A549 treated with RU486 at 1 μM for 4 hours (cell line): ENCODE measurements at places on chromosomes 6 and 20. TPM values are rescaled to one million over a fixed set of nuclear protein-coding genes. Genes with fewer than 3 reads are reported as not detected.

The RCAN2 gene
- total RNA-seq = not detected in 5 replicates

The RSPO3 gene
- 86.4 to 127 TPM (median 99.4 TPM) in 5 replicates for total RNA-seq

The CDH4 gene
- 5.7 to 9.4 TPM (median 7.8 TPM) in 5 replicates for total RNA-seq

The KIF16B gene
- total RNA-seq = 11.7 to 14.2 TPM (median 13.8 TPM) in 5 replicates

The CLPSL2 gene
- total RNA-seq = 0.50 to 1.4 TPM (median 1.3 TPM) in 4 of 5 replicates, not detected in the other

The GPX6 gene
- total RNA-seq = not detected in 5 replicates

The PTGIS gene
- 0.07 TPM in 2 of 5 replicates, not detected in the others for total RNA-seq

The FNDC11 gene
- total RNA-seq = 0.18 to 0.29 TPM (median 0.22 TPM) in 4 of 5 replicates, not detected in the other

The MCHR2 gene
- total RNA-seq = not detected in 5 replicates

The CLDN20 gene
- total RNA-seq = not detected in 5 replicates

The CAP2 gene
- 12.2 to 15.0 TPM (median 12.9 TPM) in 5 replicates for total RNA-seq

The SIRPA gene
- total RNA-seq = 25.2 to 32.2 TPM (median 27.7 TPM) in 5 replicates

The C6orf58 gene
- total RNA-seq = 0.13 to 0.33 TPM (median 0.13 TPM) in 3 of 5 replicates, not detected in the others

The MDFI gene
- 0.55 to 0.85 TPM (median 0.74 TPM) in 5 replicates for total RNA-seq

The MUC21 gene
- total RNA-seq = not detected in 5 replicates

The ELOVL2 gene
- total RNA-seq = 3.7 to 7.6 TPM (median 7.6 TPM) in 5 replicates

The SIRPD gene
- total RNA-seq = not detected in 5 replicates

The ZNF165 gene
- 0.96 to 1.4 TPM (median 1.1 TPM) in 5 replicates for total RNA-seq

The HLA-DMA gene
- total RNA-seq = 2.7 to 3.1 TPM (median 3.0 TPM) in 5 replicates

The GSTA2 gene
- total RNA-seq = not detected in 5 replicates

The R3HDML gene
- 0.14 to 0.40 TPM (median 0.32 TPM) in 5 replicates for total RNA-seq

The FAM209A gene
- 0.21 to 0.59 TPM (median 0.31 TPM) in 4 of 5 replicates, not detected in the other for total RNA-seq

The NNAT gene
- total RNA-seq = not detected in 5 replicates

The BAK1 gene
- 31.0 to 41.1 TPM (median 37.1 TPM) in 5 replicates for total RNA-seq

The PDYN gene
- total RNA-seq = 0.06 TPM in 1 of 5 replicates, not detected in the others

The TMEM217 gene
- 0.80 to 1.1 TPM (median 0.97 TPM) in 5 replicates for total RNA-seq

The C6orf132 gene
- total RNA-seq = 0.96 to 2.0 TPM (median 1.3 TPM) in 5 replicates
